Activated naive CD4-positive, alpha-beta T cell treated with anti-CD3 and anti-CD28 coated beads, Interleukin-2, amount 10 ng/mL, durations not matched to agents 5 hours and 36 hours (primary cell): ENCODE measurements at places on chromosomes 1 and 21. TPM values are rescaled to one million over a fixed set of nuclear protein-coding genes. Genes with fewer than 3 reads are reported as not detected.

Gene TMPRSS15
- not detected for total RNA-seq

Gene BARHL2
- total RNA-seq = not detected

Gene MTR
- total RNA-seq = 46.1 TPM

Gene SLC25A44
- 28.9 TPM for total RNA-seq

Gene CD247
- 251 TPM for total RNA-seq

Gene CFHR1
- total RNA-seq = not detected

Gene PANK4
- total RNA-seq = 71.0 TPM

Gene SPRR2B
- total RNA-seq = not detected

Gene ODF2L
- 51.4 TPM for total RNA-seq

Gene GBP3
- 29.7 TPM for total RNA-seq

Gene SH3D21
- 10.2 TPM for total RNA-seq

Gene FAM72B
- total RNA-seq = 15.3 TPM

Gene CDC7
- 16.4 TPM for total RNA-seq

Gene CDA
- total RNA-seq = not detected

Gene TFF1
- total RNA-seq = not detected

Gene ZFYVE9
- total RNA-seq = 2.7 TPM

Gene PLA2G2F
- total RNA-seq = not detected

Gene SERTAD4
- total RNA-seq = not detected

Gene SH2D1B
- not detected for total RNA-seq

Gene ANGPTL7
- total RNA-seq = not detected

Gene HSF2BP
- 0.58 TPM for total RNA-seq

Gene EDN2
- total RNA-seq = not detected

Gene OR6Y1
- total RNA-seq = not detected

Gene DNAJC6
- total RNA-seq = 1.3 TPM

Gene RGL1
- 1.7 TPM for total RNA-seq

Gene TCHHL1
- total RNA-seq = not detected

Gene SEC16B
- total RNA-seq = not detected

Gene NTRK1
- 2.2 TPM for total RNA-seq

Gene AIM2
- total RNA-seq = 3.4 TPM

Gene AURKAIP1
- 90.4 TPM for total RNA-seq

Gene ALDH4A1
- total RNA-seq = 4.5 TPM

Gene PERM1
- not detected for total RNA-seq

Gene NUDC
- 47.1 TPM for total RNA-seq

Gene LCA5L
- total RNA-seq = not detected

Gene SLC1A7
- not detected for total RNA-seq

Gene DONSON
- total RNA-seq = 28.2 TPM

Gene ESRRG
- total RNA-seq = not detected

Gene COL9A2
- total RNA-seq = 3.2 TPM

Gene COL6A1
- 0.48 TPM for total RNA-seq

Gene SGIP1
- total RNA-seq = not detected

Gene BTG2
- total RNA-seq = 102 TPM

Gene CRP
- total RNA-seq = not detected

Gene WDTC1
- total RNA-seq = 41.0 TPM

Gene PLA2G2A
- not detected for total RNA-seq

Gene OPRD1
- total RNA-seq = not detected

Gene IL10
- not detected for total RNA-seq

Gene LIPI
- total RNA-seq = not detected

Gene OR14K1
- total RNA-seq = not detected

Gene RBP7
- total RNA-seq = not detected

Gene TNFSF4
- total RNA-seq = 3.1 TPM

Gene ZNF683
- 0.31 TPM for total RNA-seq

Gene AUNIP
- total RNA-seq = 4.4 TPM

Gene OTUD7B
- total RNA-seq = 9.4 TPM

Gene RHEX
- not detected for total RNA-seq
